Regular cardiac myocyte (primary cell): ENCODE measurements at places on chromosomes 1 and 21. TPM values are rescaled to one million over a fixed set of nuclear protein-coding genes. Genes with fewer than 3 reads are reported as not detected.

The TAF13 gene
- 172 and 389 TPM in 2 replicates for total RNA-seq

The HCRTR1 gene
- total RNA-seq, result under 0.01 TPM in 1 of 2 replicates, not detected in the other

The CHAF1B gene
- total RNA-seq, result 1.4 and 5.8 TPM in 2 replicates

The LCE1D gene
- total RNA-seq, result not detected in 2 replicates

The TBX15 gene
- 1.7 and 1.9 TPM in 2 replicates for total RNA-seq

The TFF2 gene
- total RNA-seq, result not detected in 2 replicates

The LORICRIN gene
- total RNA-seq, result not detected in 2 replicates

The BATF3 gene
- total RNA-seq, result 3.9 and 6.5 TPM in 2 replicates

The TSPEAR gene
- not detected in 2 replicates for total RNA-seq

The ZNF697 gene
- total RNA-seq, result 12.7 and 15.9 TPM in 2 replicates

The LIN28A gene
- not detected in 2 replicates for total RNA-seq

The GLMP gene
- total RNA-seq, result 30.3 and 79.2 TPM in 2 replicates

The CYP4X1 gene
- under 0.01 and 1.7 TPM in 2 replicates for total RNA-seq

The TTC34 gene
- under 0.01 and 0.28 TPM in 2 replicates for total RNA-seq

The CLCA1 gene
- not detected in 2 replicates for total RNA-seq

The MX1 gene
- 1.9 and 10.7 TPM in 2 replicates for total RNA-seq

The CRYBG2 gene
- under 0.01 TPM in 1 of 2 replicates, not detected in the other for total RNA-seq

The LCE1F gene
- total RNA-seq, result not detected in 2 replicates

The ANGPTL7 gene
- total RNA-seq, result under 0.01 TPM in 1 of 2 replicates, not detected in the other

The SELL gene
- total RNA-seq, result 1.1 and 1.2 TPM in 2 replicates

The RIPPLY3 gene
- total RNA-seq, result not detected in 2 replicates

The KIAA0040 gene
- 0.19 and 0.85 TPM in 2 replicates for total RNA-seq

The WDR64 gene
- total RNA-seq, result not detected in 2 replicates

The MAP3K7CL gene
- total RNA-seq, result 41.8 and 65.4 TPM in 2 replicates

The DCDC2B gene
- total RNA-seq, result not detected in 2 replicates

The EDN2 gene
- 0.28 TPM in 1 of 2 replicates, not detected in the other for total RNA-seq

The GJA9 gene
- not detected in 2 replicates for total RNA-seq

The ATP1A2 gene
- 0.28 TPM in 1 of 2 replicates, not detected in the other for total RNA-seq

The CFHR1 gene
- 0.19 and 0.56 TPM in 2 replicates for total RNA-seq

The FAM167B gene
- 0.38 and 2.0 TPM in 2 replicates for total RNA-seq

The TNFAIP8L2 gene
- not detected in 2 replicates for total RNA-seq
